ENCODE measurements at places on chromosomes 6 and 20.

DNA sequence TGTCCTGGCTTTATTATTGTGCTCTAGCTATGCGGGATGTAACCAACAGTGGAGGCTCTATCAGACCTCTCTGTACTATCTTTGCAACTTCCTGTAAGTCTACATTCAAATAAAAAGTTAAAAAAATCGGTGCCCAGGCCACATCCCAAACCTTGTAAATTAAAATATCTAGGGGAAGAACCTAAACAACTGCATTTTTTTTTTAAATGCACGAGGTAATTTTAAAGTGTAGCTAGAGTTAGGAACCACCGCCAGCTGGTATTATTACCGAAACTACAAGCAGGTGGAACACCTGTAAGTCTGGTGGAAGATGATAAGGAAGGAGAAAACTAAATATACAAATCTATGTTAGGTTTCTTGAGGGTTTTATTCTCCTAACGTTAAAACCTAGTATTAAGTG, 34.5 kb upstream of the ID4 start:
- no peak for DNase-seq

- no peak for DNase-seq
Observed at GRCh38 chr6:169520104-169520503, 181.7 kb downstream of the WDR27 start.

- no peak for DNase-seq
Observed at GRCh38 chr6:164753517-164753916, 555.9 kb downstream of the C6orf118 start.

DNA sequence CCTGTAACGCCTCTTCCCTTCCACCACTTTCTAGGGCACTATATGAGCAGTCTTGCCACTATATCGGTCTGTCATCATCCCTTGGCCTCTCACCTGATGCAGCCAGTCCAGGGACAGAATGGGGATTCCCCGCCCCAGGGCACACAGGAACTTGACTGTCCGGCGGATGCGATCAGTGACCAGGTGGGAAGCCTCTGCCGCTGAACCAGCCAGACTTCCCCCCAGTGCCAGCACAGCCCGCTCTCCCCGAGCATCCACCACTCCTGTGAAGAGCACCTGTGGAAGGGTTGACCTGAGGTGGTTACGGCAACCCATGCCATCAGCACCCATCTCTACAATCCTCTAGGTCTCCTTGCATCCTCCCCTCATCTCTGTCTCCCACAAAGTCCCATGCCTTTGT, 12.2 kb upstream of the NRM start:
- no peak for DNase-seq

DNA sequence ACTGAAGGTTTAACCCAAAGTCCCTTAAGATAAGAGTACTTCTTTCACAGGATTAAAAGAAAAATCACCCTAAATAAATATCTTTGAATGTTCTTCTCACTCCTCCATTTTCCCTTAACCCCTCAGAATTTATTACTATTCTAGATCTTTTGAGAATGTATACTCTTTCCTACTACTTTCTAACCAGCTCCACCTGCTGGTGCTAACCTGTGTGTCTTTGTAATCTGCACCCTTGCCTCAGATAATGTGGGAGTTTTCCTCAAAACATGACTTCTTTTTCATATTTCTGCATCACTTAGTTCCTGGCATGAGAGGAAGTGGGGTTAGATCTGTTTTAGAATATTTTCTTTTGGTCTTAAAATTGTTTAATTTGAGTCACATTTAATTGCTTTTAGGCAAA, 394.2 kb downstream of the BMP2 start:
- DNase-seq: no peak

GRCh38 chr6:81996414-81996813, 243.9 kb upstream of the TENT5A start:
- DNase-seq: no peak

DNA sequence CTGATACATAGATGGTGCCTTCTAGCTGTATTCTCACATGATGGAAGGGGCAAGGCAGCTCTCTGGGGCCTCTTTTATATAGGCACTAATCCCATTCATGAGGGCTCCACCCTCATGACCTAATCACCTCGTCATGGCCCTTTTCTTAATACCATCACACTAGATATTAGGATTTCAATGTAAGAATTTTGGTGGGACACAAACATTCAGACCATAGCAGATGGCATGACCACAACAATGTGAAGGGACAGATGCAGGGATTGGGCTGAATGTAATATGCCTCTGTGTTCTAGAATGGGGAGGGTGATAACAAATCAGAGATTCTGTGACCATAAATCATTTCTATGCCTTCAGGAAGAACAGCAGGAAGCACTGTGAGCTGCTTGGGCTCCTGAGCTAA, 145.8 kb downstream of the LCA5 start:
- no peak for DNase-seq

DNA sequence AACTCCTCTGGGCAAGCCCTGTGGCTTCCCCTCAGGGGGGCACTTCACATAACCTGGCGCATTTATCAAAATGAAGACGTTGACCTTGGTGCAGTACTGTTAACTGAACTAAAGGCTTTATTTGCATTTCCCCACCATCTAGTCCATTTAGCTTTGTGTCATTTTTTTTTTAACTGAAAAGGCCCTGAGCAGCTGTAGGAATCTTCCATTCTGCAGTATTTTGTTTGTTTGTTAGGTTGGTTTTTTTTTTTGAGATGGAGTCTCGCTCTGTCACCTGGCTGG, 10.7 kb downstream of the TMEM181 start:
- DNase-seq: no peak

- DNase-seq: no peak
Observed at GRCh38 chr20:34562641-34563040, 4.1 kb downstream of the MAP1LC3A start.

GRCh38 chr6:28443112-28443773, at the start of gene ZSCAN23:
TSS of gene ZSCAN23 (minus strand) at chr6:28443491. CDS start at chr6:28436266, 7,225 bp downstream.
- DNase-seq: peak; percentile 89

- DNase-seq: no peak
Observed at GRCh38 chr6:27834384-27834783, 77.8 kb downstream of the OR2B2 start.

DNA sequence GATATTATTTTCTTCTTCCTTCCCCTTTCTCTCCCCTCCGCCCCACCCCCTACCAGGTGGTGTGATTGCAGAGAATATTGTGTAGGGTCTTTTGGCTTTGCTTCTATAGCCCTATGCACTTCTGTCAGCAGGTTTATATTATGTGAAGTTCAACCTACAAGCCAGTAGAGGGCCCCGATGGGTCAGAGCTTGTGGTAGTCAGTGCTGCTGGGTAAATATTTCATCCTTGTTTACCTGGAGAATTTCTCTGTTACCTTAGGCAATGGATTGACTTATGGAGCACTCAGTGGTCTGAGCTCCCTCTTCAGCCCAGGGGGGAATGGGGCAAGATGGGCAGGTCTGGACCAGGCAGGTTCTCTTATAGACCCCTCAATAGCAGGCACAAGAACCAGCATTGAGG, 720.9 kb downstream of the GRIK2 start:
- no peak for DNase-seq

- DNase-seq: no peak
Observed at GRCh38 chr6:53591873-53592272, 47.0 kb upstream of the GCLC start.

- no peak for DNase-seq
Observed at GRCh38 chr6:26030716-26031115, 56.5 kb upstream of the HFE start.

DNA sequence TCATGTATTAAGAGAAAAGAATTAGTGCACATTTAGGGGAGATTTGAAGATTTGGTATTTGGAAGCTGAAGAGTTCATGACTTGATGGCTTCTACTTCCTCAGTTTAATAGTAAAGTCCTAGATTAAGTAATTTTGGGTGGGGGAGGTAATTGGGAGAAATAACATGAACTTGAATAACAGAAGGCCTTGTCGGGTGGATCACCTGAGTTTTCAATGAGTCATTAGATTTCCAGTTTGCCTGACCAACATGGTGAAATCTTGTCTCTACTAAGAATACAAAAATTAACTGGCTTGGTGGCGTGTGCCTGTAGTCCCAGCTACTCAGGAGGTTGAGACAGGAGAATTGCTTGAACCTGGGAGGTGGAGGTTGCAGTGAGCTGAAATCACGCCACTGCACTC, 181.0 kb downstream of the GJA1 start:
- DNase-seq: no peak

DNA sequence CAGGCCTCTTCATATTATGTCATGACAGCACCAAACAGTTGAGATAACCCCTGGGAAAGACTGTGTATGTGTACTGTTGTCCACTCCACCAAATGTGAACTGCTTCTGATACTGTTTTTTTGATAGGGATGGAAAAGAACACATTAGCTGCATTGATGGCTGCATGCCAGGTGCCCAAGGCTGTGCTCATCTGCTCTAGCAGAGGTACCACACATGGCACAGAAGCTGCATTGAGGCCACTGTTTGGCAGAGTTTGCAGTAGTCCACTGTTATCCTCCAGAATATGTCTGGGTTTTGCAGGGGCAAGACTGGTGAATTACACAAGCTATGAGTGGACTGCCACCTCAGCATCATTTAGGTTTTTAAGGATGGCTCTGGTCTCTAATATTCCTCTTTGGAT, 28.2 kb upstream of the ELMO2 start:
- DNase-seq: no peak

Measured in femur (tissue), 1 donor.